Diencephalon (tissue), 1 donor: ENCODE measurements at places on chromosomes 6 and 20. TPM values are rescaled to one million over a fixed set of nuclear protein-coding genes. Genes with fewer than 3 reads are reported as not detected.

EMILIN3 gene
- total RNA-seq, result 3.5 TPM

MICB gene
- 0.69 TPM for total RNA-seq

ADGRB3 gene
- total RNA-seq, result 183 TPM

SOBP gene
- total RNA-seq, result 42.0 TPM

TCF21 gene
- under 0.01 TPM for total RNA-seq

TRIM31 gene
- not detected for total RNA-seq
